ENCODE measurements at places on chromosomes 2 and 18.

DNA sequence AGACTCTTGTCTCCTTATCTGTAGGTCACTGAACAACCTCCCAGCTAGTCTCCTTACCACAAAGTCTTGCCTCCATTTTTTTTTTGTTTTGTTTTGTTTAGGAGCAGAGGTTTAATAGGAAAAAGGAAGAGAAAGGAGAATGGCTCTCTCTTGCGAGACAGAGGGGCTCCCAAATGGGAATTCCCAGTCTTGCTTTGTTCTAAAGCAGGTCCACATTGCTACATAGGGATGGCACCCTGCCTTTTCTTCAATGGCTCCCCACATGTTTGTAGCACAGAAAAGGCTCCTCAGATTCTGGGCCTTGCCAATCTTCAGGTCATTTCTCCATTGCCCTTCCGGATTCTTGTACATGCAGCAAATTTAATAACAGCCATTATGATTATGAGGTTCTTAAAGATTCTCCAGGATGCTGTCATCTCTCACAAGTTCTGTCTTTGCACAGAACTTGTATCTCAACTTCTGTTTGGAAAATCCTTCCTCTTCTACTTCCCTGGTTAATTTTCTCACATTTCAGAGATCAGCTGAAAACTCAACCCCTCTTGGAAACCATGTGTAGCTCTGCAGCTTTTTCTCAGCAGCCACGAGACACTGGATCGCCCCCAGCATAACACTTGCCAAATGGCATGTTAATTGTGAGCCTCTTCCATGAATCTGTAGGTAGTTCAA is 23.6 kb downstream of the IL1F10 start:
- DNase-seq = no peak

DNA sequence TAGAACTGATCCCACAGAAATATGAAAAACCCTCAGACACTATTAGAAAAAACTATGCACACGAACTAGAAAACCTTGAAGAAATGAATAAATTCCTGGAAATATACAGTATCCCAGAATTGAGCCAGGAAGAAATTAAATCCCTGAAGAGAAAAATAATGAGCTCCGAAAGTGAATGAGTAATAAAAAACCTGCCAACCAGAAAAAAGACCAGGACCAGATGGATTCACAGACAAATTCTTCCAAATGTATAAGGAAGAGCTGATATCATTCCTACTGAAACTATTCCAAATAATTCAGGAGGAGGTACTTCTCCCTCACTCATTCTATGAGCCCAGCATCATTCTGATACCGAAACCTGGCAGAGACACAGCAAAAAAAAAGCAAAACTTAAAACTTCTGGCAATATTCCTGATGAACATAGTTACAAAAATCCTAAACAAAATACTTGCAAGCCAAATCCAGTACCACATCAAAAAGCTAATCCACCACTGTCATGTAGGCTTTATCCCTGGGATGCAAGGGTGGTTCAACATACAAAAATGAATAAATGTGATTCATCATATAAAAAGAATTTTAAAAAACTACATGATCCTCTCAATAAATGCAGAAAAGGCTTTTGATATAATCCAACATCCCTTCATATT is 1397.6 kb upstream of the DDX18 start:
- DNase-seq = no peak

GRCh38 chr2:66228128-66228547 is 206.8 kb upstream of the MEIS1 start:
- DNase-seq = no peak

- no peak for DNase-seq
Measured at GRCh38 chr2:127465258-127465657, 47.0 kb downstream of the PROC start.

- no peak for DNase-seq
Measured at GRCh38 chr18:72086421-72086820, 457.7 kb downstream of the CBLN2 start.

- no peak for DNase-seq
Measured at GRCh38 chr2:120978359-120979050, 242.8 kb downstream of the GLI2 start.

GRCh38 chr18:22783662-22784076 is 149.5 kb upstream of the RBBP8 start:
- DNase-seq = no peak

- DNase-seq = no peak
Measured at GRCh38 chr2:190999949-191000665, 13.9 kb downstream of the STAT1 start.

- DNase-seq = no peak
Measured at GRCh38 chr2:84942964-84943421, 28.0 kb upstream of the KCMF1 start.

- no peak for DNase-seq
Measured at GRCh38 chr2:165022781-165023180, 67.5 kb upstream of the SLC38A11 start.
